NCI-H187 treated with DMSO at 0.1 percent for 48 hours (cell line): ENCODE measurements at places on chromosomes 4 and X.

GRCh38 chr4:128168701-128169100 lies 107.6 kb downstream of the LARP1B start:
- no peak for DNase-seq

- DNase-seq, result no peak
Observed at GRCh38 chr4:159287767-159288166, 184.9 kb downstream of the RAPGEF2 start.

GRCh38 chr4:150007512-150007911 lies 70.7 kb upstream of the DCLK2 start:
- no peak for DNase-seq

GRCh38 chr4:177380730-177381287 lies 61.4 kb downstream of the AGA start:
- no peak for DNase-seq

- DNase-seq, result no peak
Observed at GRCh38 chr4:7915875-7916242, 23.8 kb downstream of the AFAP1 start.

DNA sequence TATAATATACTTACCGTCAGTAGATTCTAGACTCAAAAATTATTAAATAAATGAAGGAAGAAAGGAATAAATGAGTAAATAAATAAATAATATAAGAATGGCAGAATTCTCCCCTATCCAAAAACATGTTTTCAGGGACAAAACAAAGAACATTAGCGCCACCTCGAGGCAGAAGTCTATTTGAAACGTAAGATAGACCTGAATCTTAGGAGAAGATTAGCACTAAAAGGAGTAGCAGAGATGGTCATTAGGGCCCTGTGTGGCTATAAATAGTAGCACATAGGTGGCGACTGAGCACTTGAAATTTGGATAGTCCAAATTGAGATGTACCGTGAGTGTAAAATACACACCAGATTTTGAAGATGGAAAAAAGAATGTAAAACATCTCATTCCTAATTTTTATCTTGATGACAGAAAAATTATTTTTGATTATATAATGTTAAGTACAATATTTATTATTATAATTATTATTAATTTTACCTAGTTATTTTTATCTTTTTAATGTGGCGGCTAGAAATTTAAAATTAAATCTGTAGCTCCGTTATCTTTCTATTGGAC lies 24.3 kb upstream of the SRD5A3 start:
- peak; percentile 70 for DNase-seq

DNA sequence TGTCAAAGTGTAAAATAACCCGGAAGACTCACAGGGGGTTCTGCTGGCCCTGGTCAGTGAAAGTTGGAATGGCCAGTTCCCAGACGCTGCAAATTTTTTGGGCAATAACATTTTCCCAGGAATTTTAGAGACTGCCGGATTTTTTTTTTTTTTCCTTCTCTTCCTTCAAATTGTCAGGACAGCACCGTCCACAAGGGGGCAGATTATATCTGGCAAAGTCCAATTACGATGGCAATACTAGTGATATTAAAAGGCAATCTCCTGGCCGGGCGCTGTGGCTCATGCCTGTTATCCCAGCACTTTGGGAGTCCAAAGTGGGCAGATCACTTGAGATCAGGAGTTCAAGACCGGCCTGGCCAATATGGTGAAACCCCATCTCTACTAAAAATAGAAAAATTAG lies 20.5 kb downstream of the SLC25A5 start:
- peak; percentile 0 for DNase-seq

DNA sequence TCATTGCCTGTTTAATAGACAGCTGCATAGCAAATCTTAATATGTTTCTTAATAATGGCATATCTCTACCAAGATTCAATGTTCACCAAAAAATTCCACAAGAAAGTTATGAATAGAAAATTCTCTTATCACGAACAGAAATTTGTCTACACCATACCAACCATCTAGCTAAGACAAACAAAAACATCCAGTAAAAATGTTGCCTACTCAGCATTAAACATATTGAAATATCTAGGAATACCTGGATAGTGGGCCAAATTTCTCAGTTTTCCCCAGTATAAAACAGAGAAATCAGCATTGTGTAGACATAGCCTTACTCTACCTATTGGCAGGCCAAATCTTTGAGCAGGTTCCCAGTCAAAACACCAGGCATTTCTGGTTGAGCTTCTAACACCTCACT lies 598.6 kb downstream of the KLHL13 start:
- no peak for DNase-seq

GRCh38 chr4:99893839-99894160 lies 427 bp downstream of the LAMTOR3 start:
- DNase-seq, result no peak

- no peak for DNase-seq
Observed at GRCh38 chr4:97105347-97106099, 1037.8 kb downstream of the STPG2 start.

GRCh38 chrX:124023838-124024238 lies 62.3 kb downstream of the STAG2 start:
- no peak for DNase-seq

GRCh38 chrX:132467026-132467425 lies 21.8 kb downstream of the MBNL3 start:
- DNase-seq, result no peak

DNA sequence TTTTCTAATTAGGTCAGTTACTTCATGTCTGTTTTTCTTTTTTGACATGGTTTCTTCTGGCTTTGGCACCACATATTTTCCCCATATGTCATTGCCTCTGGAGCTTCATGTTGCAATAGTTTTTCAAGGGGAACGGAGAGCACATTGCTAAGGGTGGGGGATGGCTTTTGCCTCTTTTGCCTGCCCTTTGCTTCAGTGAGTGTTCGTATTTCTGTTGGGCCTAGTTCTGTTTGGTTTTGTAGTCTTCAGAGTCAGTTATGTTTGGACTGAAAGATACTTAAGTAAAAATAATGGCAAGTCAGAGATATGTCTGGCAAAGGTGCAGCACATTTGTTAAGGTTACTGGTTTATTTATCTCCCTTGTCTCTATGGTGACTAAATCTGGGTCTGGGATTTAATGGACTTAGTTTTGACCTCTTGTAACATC lies 29.1 kb downstream of the FHL1 start:
- DNase-seq, result no peak

- DNase-seq, result no peak
Observed at GRCh38 chr4:81314897-81315470, 100.0 kb upstream of the PRKG2 start.

DNA sequence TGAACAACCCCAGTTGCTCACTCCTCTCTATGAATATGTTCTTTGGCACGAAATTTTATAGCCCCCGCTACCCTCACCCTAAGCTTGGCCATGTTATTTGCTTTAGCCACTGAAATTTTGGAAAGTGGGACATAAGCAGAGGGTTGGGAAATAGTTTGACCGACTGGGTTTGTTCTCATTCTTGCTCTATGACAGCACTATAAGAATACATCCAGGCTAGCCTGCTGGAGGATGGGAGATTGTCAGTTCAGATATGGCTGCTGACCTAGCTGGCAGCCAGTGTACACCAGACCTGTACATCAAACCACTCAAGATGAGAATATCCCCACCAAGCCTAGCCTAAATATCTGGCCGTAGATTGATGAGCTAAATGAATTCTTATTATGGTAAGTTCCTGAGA lies 298.1 kb downstream of the PDGFC start:
- no peak for DNase-seq

- DNase-seq, result no peak
Observed at GRCh38 chrX:44975666-44976263, 102.8 kb downstream of the KDM6A start.

DNA sequence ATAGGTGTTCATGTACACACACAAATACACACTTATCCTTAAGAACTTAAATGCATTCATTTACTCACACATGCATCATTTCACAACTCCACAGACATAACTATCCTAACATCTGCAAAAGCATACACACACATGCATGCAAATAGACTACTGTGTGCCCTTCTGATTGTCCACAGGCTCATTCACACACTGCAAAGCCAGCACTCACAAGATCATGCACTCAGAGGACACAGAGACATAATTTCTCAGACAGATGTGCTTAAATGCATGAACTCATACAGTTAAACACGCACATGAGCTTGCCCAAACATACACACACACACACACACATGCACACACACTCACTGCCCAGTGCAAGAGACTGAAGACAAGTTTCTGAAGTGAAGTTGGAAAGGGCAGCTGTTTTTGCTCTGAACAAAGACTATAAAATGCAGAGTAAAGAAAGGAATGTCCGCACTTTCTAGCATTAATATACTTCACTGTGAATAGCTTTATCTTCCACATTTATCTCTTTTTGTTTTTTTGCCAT lies 1018.0 kb upstream of the HS3ST1 start:
- DNase-seq, result no peak

GRCh38 chr4:96352051-96352517 lies 512.2 kb downstream of the PDHA2 start:
- no peak for DNase-seq

GRCh38 chr4:53863158-53863557 lies 201.2 kb downstream of the CHIC2 start:
- no peak for DNase-seq

DNA sequence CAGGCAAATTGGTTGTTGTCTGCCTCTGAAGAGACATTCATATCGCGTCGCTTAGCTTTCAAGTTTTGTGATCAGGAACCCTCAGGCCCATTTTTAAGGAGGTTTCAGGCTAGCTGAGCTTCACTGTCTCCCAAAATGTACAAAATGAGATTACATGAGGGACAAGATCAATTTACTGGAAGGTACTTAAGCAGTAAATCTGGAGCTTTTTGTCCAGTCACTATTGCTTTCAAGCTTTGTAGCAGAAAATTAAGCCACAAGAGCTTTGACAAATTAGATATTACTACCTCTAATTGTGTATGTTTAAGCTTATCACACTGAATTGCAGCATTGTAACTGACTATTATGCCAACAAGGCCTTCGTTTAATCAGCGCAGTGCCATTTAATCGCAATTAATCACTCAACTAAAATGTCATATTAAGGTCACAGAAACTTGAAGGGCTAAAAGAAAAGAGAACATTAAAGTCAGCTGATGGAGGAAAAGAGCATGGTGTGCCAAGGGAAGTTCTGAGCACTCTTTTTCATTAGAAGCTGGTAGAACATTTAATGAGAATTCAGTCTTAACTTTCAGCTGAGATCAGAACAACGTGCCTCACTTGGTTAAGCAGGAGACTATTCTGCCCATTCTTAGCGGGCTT lies 353.0 kb downstream of the FBXO8 start:
- DNase-seq, result no peak

GRCh38 chr4:38832624-38833528 lies 23.7 kb downstream of the TLR6 start:
- no peak for DNase-seq

- DNase-seq, result no peak
Observed at GRCh38 chrX:134443020-134443419, 16.9 kb upstream of the HPRT1 start.

- no peak for DNase-seq
Observed at GRCh38 chr4:84985952-84986351, 19.5 kb upstream of the WDFY3 start.

- DNase-seq, result no peak
Observed at GRCh38 chr4:760616-761015, 55.0 kb downstream of the PCGF3 start.

DNA sequence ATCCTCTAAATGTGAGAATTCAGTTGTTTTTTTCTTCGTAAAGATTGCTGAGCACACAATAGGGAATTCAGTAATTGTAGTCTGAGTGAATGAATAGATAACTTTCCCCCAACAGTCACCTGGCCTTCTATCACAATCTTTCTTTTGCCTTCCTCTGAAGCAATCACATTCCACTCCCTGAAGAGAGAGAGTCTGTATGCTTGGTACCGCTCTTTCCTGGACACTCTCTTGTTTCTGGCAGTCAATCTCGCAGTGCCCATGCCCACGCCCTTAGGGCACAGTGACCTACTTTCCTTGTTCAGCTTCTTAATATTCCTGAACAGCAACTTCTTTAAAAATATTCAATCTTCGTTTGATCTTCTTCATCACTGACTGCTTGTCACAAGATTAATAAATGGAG lies 255.9 kb downstream of the ADAMTS3 start:
- DNase-seq, result no peak

DNA sequence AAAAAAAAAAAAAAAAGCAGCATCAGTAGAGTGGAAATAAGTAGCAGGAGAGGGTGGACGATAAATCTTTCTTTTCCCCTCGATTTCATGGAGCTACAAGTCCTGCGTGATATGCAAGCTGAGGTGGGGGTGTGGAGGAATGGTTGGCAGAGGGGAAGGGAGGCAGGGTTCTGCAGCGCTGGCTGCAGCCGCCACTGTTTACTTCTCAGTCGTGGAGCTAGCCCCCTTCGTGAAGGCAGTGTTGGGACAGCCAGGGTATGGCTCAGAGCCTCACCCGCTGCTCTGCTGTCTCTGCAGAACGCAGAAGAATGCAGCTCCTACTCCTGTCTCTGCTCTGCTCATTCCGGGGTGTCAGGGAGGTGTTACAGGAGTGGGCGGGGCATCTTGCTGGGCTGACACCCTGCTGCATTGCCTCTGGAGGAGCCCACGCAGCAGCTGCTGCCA lies 140.6 kb downstream of the GPM6A start:
- no peak for DNase-seq

GRCh38 chrX:129737916-129738315 lies 863 bp upstream of the XPNPEP2 start:
- no peak for DNase-seq

DNA sequence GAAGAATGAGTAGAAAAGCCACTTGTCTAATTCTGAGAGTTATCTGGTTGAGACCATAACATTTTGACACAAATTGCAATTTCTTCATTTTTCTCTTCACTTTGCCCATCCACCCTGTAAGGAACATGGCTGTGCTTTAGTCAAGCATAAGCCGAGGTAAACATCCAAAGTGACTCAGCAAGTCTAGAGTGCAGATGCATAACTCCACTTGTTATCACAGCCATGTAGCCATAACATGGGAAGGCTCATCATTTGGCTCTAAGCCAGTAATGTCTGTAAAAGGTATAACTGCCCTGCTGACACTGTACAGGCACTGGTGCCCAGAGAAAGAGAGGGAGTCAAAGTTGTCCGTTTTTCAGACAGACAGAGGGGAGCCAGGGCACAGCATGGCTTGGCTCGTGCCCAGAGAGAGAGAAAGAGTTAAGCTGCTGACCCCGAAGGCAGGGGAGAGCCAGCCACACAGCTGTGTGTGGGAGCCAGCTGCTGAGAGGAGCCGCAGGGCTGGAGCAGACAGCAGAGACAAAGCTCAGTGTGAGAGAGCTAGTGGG lies 76.9 kb upstream of the EXOC1L start:
- DNase-seq, result no peak

DNA sequence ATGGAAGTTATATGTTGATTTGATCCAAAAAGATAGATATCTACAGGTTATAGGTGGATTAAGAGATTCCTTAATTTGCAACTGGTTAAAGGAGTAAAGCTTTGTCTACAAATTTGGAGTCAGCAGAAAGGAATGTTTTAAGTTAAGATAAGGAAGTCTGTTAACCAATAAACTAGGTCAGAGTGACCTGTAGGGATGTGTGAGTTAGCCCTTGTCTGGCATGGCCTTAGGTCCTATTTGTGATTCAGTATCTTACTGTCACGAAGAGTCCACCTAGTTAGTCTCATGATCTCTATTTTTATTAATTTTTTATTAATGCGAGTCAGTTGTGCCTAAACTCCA lies 230.8 kb downstream of the INPP4B start:
- no peak for DNase-seq

- no peak for DNase-seq
Observed at GRCh38 chr4:163196926-163197480, 30.3 kb upstream of the NAF1 start.

- no peak for DNase-seq
Observed at GRCh38 chrX:7184816-7185215, 36.9 kb upstream of the PUDP start.
